ENCODE measurements at places on chromosomes 6 and 20. TPM values are rescaled to one million over a fixed set of nuclear protein-coding genes. Genes with fewer than 3 reads are reported as not detected.

COL21A1 gene
- 2.4 TPM for total RNA-seq

SLC12A5 gene
- total RNA-seq = 0.35 TPM

DNA sequence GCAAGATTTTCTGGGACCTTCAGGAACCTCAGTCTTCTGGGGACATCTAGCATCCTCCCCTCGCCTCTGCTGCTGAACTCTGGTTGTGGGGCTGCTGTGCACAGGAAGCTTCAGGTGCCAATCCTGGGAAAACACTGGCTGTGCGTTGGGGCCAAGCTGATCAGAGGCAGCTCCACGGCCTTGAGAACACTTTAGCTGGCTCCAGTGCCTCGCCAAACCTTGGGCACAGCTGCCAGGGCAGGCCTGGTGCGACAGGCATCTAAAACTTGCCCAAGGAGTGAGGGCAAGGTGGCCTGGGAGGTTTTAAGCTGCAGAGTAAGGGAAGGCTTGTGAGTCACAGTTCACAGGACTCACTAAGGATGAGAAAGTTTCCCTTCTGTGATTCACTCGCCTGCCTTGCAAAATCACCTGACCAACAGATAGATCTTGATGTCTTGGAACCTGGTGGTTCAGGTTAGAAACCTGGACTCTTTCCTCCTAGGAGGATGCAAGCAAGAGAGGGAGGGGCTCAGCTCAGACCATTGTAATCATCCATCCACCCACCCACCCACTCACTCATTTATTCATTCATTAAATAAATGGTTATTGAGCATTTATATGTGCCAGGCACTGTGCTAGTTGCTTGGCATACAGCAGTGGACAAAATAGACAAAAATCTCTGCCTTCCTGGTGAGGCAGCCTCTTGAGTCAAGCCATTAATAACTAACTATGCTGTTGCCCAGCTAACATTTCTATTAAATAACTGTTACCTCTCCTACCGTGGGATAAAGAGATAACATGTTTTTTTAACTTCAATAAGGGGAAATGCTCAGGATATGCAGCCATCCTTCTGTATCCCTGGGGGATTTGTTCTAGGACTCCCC is 2.5 kb upstream of the SPATS1 start:
- DNase-seq = no peak

DNA sequence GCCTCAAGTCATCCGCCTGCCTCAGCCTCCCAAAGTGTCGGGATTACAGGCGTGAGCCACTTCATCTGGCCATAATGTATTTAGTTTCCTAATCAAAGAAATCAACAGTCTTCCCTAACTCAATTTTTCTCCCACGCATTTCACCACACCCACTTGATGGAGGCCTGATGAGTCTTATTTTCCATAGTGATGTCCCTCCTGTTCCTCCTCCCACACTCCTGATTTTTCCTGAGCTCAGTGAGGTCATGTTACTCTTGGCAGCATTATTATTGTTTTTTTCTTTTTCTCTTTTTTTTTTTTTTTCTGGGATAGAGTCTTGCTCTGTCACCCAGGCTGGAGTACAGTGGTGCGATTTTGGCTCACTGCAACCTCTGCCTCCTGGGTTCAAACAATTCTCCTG is 8.9 kb downstream of the ABRACL start:
- DNase-seq = no peak

GRCh38 chr20:16360668-16361067 is 212.6 kb downstream of the KIF16B start:
- no peak for DNase-seq

- DNase-seq = no peak
These were observed 216.9 kb downstream of the EYA2 start for GRCh38 chr20:47111576-47111975.

PREP gene
- total RNA-seq = 29.6 TPM

EPPIN gene
- 0.97 TPM for total RNA-seq

GRCh38 chr6:151058021-151058733 is 181.6 kb upstream of the AKAP12 start:
- DNase-seq = no peak

DNA sequence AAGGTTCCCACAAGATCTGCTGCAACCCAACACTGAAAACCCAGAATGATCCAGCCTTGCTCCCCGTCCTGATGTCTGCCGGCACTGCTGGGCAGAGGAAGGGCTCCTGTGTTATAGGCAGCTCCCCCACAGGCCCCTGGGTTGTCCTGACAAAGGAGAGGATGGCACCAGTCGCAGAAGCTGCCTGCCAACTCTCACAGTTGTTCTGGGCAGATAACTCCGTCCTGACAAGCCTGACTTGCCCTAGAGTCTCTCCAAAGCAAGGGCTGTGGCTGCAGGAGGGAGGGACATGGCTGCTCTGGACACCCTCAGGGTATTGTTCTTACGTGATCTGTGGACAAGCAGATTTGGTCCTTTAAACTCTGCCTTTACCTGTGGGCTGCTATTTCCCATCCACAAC is 243.8 kb downstream of the CDH26 start:
- no peak for DNase-seq

- DNase-seq = no peak
These were observed 557.2 kb upstream of the AGPAT4 start for GRCh38 chr6:161830866-161831616.

- DNase-seq = no peak
These were observed 584.1 kb downstream of the MAFB start for GRCh38 chr20:40104959-40105358.

ABHD16B gene
- not detected for total RNA-seq

DNA sequence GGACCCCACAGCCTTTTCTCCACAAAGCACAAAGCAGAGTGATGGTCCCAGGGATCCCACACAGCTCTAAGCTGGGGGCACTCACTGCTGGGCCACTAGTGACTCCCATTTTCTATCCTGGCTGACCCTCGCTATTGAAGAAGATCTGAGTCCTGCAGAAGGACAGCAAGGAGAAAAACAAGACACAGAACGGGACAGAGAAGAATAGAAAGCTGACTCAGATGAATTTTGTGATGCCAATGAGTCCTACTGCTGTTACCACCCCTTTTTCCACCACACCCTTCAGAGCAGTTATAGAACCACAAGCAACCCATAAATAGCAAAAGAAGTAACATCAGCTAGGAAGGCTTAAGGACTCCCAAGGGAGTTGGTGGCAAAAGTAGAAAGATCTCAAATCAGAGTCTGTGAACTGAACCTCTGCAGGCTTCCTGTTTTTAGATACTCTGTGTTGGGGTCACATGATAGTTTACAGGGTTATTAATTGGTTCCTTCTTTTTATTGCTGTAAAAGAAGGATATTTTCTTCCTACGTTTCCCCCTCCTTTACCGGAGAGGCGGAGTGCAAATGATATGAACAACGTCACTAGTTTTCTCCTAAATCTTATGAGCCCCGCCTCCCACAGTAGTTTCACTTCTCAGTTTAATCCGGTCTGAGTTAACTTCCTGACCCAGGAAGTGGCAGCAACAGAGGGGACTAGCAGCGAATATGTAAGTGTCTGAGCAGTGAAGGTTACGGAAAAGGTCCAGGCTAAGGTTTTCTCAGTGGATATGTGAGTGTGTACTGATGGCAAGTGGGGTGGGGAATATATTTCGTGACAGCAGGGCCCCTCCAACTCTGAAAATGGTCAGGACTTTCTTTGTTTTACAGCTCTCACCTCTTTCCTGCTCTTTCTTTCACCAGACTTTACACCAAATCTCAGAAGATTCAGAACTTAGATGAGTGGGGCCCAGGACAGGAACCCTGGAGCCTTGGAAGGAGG is at the start of gene TRIM38:
Gene TRIM38, plus strand, starts transcription at position 654 of the 979 bp plus-strand sequence. CDS start 3,721 bp downstream, outside the sequence.
- DNase-seq = peak; percentile 92

EYS gene
- total RNA-seq = not detected

DNA sequence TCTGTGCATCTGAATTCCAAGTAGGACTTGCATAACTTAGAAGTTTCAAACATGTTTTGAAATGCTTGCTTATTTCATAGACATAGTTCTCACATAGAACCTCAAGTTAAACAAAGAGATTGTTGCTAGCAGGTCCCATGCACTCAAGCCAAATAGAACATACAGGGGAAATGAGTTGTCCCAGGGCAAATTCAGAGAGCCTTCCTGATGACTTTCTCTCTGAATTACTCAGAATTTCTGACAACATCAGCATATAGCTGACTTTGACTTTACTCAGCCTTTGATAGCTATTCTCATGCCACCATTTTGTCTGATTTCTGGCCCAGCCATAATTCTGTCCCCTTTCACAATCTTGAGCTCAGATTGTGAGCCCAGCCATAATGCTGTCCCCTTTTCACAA is 333.2 kb upstream of the PLCB4 start:
- no peak for DNase-seq

OOEP gene
- not detected for total RNA-seq

- DNase-seq = no peak
These were observed 526.1 kb upstream of the MARCKS start for GRCh38 chr6:113331021-113331420.

OPN5 gene
- not detected for total RNA-seq

- no peak for DNase-seq
These were observed 88.9 kb downstream of the FHL5 start for GRCh38 chr6:96651816-96652215.

- DNase-seq = no peak
These were observed 88.1 kb upstream of the IYD start for GRCh38 chr6:150280703-150281102.

PDE10A gene
- 55.2 TPM for total RNA-seq

HLA-F gene
- total RNA-seq = 14.2 TPM

GRCh38 chr20:46210672-46211330 is 92.7 kb downstream of the CD40 start:
- no peak for DNase-seq

GRCh38 chr6:150924808-150925589 is 59.5 kb downstream of the MTHFD1L start:
- DNase-seq = no peak

GRCh38 chr20:20448881-20449280 is 81.0 kb downstream of the INSM1 start:
- DNase-seq = no peak

- no peak for DNase-seq
These were observed 165.5 kb downstream of the MOXD1 start for GRCh38 chr6:132235596-132236280.

DNA sequence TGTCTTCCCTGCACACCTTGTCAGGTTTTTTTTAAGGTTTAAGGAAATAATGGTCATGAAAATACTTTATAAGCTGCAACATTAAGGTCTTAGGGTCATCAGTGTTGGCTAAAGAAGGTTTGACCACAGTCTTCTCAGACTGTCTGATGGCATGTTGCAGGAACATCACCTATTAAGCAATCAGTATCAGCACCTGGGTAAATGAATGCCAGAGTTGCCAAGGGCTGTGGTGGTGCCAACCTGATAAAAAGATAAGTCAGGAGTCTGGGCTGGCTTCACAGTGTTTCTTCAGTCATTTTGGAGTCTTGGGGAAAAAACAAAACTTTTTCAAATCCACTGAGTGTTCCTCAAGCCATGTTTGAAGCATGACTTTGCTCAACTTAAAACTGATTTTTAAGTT is 61.5 kb upstream of the VSTM2L start:
- no peak for DNase-seq

DNA sequence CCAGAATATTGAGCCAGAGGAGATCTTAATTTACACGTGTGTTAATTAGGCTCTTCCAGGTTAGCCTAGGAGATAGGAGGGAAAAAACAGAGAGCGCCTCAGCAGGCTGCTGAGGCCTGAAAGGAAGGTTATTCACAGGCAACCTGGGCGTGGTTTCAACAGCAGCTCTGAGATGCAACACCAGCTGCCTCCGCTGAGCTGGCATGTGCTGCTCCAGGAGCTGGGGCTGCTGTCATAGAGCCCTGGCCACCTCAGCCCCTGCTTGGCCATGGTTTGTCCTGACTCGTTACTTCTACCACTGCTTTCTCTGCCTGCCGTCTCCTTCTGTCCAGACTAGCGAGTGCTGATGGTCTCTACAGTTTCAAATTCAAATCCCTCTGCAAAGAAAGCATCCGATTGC is 32.4 kb upstream of the RPP40 start:
- no peak for DNase-seq

SLC25A27 gene
- 30.9 TPM for total RNA-seq

- DNase-seq = no peak
These were observed 27.0 kb upstream of the PMEPA1 start for GRCh38 chr20:57736738-57737347.

SMOC2 gene
- total RNA-seq = 132 TPM

NCOA7 gene
- total RNA-seq = 28.8 TPM

GRCh38 chr6:132865364-132865763 is 51.0 kb downstream of the RPS12 start:
- DNase-seq = no peak

- DNase-seq = no peak
These were observed 8.5 kb upstream of the BEND6 start for GRCh38 chr6:56946368-56946767.

- peak; percentile 22 for DNase-seq
These were observed 74.1 kb upstream of the PAK5 start for GRCh38 chr20:9912858-9913434.

GRCh38 chr6:169046021-169046420 is 207.6 kb downstream of the THBS2 start:
- DNase-seq = no peak

FAM162B gene
- total RNA-seq = 46.6 TPM

GPR6 gene
- not detected for total RNA-seq

GPX5 gene
- total RNA-seq = not detected

DNA sequence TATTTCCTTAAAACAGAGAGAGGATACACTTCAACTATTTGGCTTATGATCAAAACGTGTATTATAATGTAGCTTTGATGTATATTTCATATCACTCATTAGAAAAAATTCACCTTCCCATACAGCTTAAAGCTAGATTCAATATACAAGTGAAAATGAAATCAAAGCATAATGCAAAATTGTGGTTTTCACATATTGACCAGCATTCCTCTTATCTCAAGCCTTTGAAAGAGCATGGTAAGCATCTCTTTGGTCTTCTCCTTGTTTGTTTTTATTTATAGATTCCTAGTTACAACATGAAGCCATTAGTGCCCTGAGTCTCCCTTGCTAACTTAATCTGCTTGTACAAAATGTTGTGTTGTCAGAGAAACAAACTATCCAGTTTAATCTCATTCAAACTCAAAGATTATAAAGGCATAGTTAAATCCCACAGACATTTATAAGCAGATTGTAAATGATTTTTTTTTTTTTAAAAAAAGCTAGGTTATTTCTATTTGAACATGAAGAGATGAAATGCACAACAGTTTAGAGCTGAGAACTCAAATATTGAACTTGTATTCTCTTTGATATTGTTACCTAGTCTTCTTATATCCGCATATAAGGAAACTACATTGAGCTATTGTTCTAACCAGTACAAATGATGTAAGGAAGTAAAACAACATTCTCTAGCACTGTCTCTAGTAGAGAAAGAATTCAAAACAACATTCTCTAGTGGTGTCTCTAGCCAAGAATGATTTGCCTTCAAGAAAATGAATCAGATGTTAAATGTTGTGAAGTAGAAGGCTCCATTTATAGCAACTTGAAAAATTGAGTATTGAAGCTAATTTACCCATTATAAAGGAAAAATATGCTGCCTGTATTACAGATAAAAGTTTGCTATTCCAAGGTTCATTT is 31.2 kb upstream of the SMIM28 start:
- DNase-seq = no peak

- no peak for DNase-seq
These were observed 59.3 kb downstream of the SHPRH start for GRCh38 chr6:145904868-145905267.

GRCh38 chr6:159128978-159129377 is 40.2 kb upstream of the FNDC1 start:
- no peak for DNase-seq

- DNase-seq = no peak
These were observed 61.3 kb downstream of the CDH4 start for GRCh38 chr20:61313396-61313795.

GRCh38 chr6:47974106-47974505 is 136.9 kb downstream of the PTCHD4 start:
- DNase-seq = no peak

- DNase-seq = no peak
These were observed 205.7 kb upstream of the TCF21 start for GRCh38 chr6:133683308-133683580.
